ENCODE measurements at places on chromosomes 2 and 18.

DNA sequence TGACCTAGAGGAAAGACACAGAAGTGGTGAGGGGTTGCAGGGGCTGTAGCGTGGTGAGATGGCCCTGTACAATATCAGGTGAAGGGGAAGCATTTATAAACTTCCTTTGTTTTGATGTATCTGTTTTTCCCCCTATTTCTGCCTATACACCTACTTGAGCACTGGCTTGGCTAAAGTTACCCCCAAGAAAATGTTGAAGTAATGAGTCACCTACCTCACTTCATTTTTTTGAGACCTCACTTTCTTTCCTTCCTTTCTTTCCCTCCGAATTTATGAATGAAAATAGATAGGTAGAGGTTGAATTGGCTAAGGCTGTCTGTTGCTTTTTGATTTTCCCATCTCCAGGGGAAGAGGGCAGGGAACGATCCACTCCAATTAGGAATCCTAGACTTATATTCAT, 231.1 kb upstream of the EPAS1 start:
- ATAC-seq = no peak

- no peak for ATAC-seq
Observed at GRCh38 chr18:66646609-66647008, 42.7 kb upstream of the CDH19 start.

- ATAC-seq = no peak
Observed at GRCh38 chr2:187403568-187404260, 44.3 kb downstream of the CALCRL start.

GRCh38 chr18:63071701-63072141, 247.8 kb downstream of the BCL2 start:
- ATAC-seq = no peak

- ATAC-seq = no peak
Observed at GRCh38 chr2:170972296-170973224, 43.5 kb downstream of the GORASP2 start.

All from stimulated activated memory B cell treated with anti-CD40 and anti-IgM and Interleukin-4, amounts not matched to agents 10 μg/mL and 1 μg/mL and 100 μg/mL, for 72 hours (primary cell).